Activated CD8-positive, alpha-beta memory T cell treated with anti-CD3 and anti-CD28 coated beads for 48 hours (primary cell): ENCODE measurements at places on chromosomes 12 and 14.

DNA sequence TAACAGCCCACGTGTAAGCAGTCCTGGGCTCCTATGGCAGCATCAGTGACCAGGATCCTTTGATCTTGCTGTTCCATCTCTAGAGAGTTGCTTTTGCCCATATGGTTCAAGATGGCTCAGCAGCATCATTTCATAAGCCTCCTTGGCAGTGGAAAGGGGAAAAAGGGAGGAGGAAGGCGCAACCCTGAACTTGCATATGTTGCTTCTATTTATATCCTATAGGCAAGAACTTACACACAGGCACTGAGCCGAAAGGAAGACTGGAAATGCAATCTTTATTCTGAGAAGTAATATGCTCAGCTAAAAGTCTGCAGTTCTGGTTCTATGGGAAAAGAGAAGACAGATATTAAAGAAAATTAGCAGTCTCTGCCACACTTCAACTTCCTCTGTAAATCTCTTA is 167.7 kb upstream of the PLXNC1 start:
- DNase-seq, result no peak

- no peak for DNase-seq
Measured at GRCh38 chr14:53113989-53114388, 39.1 kb downstream of the DDHD1 start.

GRCh38 chr14:82667501-82667900 is 1133.8 kb upstream of the SEL1L start:
- no peak for DNase-seq

GRCh38 chr12:29710104-29710503 is 73.6 kb downstream of the TMTC1 start:
- DNase-seq, result no peak

DNA sequence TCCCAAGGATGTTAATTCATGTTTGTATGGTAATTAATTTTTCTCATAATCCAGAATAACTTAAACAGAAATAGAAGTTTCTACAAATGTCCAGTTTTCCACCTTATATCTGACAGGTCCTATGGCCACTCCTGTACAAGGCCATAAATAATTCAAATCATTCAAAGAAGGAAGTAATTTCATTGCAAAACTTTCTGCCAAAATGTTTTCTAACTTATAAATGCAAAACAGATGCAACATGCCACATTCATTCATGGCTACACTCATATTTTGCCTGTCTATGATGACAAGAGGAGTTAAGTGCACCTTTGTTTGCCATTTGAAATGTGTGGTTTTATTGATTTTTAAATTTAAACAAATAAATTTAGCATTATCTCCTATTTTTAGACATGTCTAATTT is 34.4 kb downstream of the ITPR2 start:
- DNase-seq, result no peak

GRCh38 chr12:26188127-26188526 is 7.2 kb upstream of the SSPN start:
- no peak for DNase-seq

- DNase-seq, result no peak
Measured at GRCh38 chr12:26143291-26143690, 18.5 kb upstream of the BHLHE41 start.

DNA sequence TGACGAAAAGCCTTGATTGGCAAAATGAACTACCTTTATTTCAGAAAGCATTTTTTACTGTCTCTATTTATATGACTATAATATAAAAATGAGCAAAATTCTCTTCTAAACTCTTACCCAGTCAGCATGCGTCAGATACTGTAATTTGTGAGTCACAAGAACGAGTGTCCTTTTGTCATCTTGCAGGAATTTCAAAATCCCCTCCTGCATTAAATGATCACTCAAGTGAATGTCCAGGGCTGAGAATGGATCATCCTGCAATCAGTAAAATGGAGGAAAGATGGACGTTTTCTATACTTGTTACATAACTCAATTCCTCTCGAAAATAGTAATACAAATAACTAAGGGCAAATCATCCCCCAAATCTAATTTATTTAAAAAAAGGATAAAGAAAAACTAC is 77.7 kb upstream of the KCNJ8 start:
- DNase-seq, result no peak

DNA sequence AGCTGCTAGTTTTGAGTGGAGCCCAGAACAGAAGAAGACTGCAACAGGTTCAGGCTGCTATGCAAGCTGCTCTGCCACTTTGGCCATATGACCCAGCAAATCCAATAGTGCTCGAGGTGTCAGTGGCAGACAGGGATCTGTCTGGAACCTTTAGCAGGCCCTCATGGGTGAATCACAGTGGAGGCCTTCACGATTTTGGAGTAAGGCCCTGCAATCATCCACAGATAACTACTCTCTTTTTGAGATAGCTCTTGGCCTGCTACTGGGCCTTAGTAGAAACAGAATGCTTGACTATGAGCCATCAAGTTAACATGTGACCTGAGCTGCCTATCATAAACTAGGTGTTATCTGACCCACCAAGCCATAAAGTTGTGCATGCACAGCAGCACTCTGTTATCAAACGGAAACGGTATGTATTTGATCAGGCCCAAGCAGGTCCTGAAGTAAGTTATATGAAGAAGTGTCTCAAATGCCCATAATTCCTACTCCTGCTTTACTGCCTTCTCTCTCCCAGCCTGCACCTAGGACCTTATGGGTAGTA is 116.9 kb upstream of the CCDC196 start:
- DNase-seq, result no peak

- no peak for DNase-seq
Measured at GRCh38 chr12:19181666-19182426, 52.3 kb downstream of the PLEKHA5 start.

DNA sequence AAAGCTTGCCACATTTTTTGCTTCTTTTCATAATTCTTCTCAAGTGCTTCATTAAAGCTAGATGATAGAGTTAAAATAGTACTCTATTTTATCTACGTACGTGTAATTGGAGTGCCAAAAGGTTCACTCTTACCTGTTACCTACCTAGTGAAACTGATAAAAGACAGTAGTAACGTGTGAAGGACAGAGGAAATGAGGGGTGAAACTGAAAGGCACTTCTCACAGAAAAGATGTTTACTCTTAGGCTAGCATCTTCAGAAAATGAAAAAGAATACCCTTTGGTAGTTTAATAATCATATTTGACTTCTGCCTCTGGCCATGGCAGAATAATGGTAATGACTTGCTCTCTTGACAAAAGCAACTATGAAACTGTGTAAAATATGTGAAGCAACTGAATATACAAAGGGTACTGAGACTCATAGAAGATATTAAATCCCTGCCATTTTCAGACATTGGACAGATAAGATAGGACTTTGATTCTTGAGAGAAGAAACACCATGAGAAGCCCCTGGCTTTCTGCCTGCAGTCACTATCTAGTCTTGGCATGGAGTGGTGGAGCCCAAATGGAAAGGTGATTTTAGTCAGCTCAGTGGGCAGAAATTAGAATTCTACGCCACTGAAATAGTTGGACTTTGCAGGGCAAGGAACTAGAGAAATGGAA is 6.3 kb upstream of the EVL start:
- DNase-seq, result no peak

GRCh38 chr12:109731806-109732205 is 18.2 kb downstream of the FAM222A start:
- DNase-seq, result no peak

GRCh38 chr14:62673014-62673755 is 372.1 kb downstream of the KCNH5 start:
- no peak for DNase-seq

- no peak for DNase-seq
Measured at GRCh38 chr14:66087231-66087630, 398.9 kb upstream of the CCDC196 start.

GRCh38 chr14:58297412-58297761 is 968 bp upstream of the ARID4A start:
- DNase-seq, result peak; percentile 9

DNA sequence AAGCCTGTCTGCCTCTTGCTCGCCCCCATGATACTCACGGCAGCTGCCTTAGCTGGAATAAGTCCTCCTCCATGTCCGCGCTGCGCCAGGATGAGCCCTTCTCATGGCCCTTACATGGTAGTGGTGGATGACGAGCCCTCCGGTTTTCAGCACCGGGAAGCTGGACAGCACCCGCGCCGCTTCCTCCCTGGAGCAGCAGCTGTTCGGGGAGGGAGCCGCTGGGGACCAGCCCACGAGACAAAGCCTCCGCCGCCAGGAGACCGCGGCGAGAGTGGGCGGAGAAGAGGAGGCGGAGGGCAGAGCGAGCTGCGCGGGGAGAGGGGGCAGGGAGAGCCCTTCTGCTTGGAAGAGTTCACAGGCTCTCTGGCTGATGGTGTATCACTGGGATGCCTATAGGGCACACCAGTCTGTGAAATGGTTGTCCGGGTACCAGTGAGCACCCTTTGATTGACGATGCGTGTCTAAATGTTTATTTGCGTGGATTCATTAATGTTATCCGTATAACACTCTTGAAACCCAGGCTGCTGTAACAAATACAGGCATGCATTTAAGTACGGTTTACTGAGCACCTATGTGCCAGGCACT is at the start of gene SVOP:
Gene SVOP, minus strand, starts transcription at position 273 of the 585 bp plus-strand sequence. Its CDS starts 200 bp downstream, at position 73.
- peak; percentile 2 for DNase-seq

DNA sequence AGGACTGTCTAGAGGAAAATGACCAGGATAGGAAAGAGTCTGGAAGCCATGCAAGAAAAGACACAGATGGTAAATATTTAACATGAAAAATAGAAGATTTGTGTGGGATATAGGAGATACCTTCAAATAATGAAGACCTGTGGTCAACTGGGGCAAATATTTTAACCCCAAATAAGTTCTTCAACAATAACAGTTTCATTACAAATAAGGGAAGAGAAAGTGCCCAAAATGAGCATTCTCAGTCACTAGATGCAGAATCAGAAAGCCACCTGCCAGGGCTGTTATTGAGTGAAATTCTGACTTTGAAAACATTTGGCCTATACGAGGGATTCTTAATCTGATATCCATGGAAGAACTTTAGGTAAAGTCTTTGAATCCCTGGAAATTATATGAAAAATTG is 231.2 kb upstream of the PLEKHG7 start:
- no peak for DNase-seq

GRCh38 chr12:55717011-55718007 is 1.5 kb downstream of the BLOC1S1 start:
- DNase-seq, result no peak

GRCh38 chr12:22190-22529 is 44.4 kb upstream of the IQSEC3 start:
- DNase-seq, result no peak

DNA sequence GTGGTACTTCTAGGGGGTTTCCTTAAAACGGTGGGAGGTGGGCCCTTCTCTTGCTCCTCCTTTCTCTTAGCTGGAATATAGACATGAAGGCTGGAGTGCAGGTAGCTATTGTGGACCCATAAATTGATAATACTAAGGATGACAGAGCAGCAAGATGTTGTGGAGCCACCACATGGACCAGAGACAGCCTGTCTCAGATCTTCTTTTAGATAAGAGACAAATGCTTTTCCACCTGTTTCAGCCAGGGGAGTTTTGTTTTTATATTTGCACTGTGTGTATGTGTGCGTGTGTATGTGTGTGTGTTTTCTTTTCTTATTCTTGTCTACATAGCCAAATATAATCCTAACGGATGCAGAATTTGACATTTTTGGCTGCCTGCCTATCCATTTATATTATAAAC is 62.9 kb upstream of the HIF1A start:
- no peak for DNase-seq

- DNase-seq, result no peak
Measured at GRCh38 chr14:48391661-48392060, 716.3 kb upstream of the MDGA2 start.

GRCh38 chr14:89406941-89407340 is 10.1 kb downstream of the FOXN3 start:
- no peak for DNase-seq

GRCh38 chr12:20368651-20369304 is 441 bp downstream of the PDE3A start:
- no peak for DNase-seq

DNA sequence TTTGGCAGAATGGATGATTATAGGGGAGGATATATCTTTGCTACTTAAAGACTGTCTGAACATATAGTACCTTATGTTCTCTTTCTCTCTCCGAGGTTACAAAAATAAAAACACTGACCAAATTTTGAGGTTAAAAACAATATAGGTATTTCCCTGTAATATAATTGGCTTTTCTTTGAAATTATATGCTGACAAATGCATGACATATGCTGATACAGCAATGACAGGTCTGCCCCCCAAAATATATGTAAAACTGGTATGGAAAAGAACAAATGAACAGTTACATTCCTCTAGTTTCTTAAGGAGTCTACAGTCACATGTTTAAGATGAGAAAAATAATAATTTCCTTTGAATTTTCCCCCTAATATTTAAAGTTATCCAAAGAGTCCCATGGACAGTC is 405.7 kb downstream of the SOX5 start:
- DNase-seq, result no peak

- no peak for DNase-seq
Measured at GRCh38 chr12:6437586-6437985, 7.2 kb upstream of the CD27 start.

- no peak for DNase-seq
Measured at GRCh38 chr14:89085231-89085731, 260.8 kb downstream of the TTC8 start.

DNA sequence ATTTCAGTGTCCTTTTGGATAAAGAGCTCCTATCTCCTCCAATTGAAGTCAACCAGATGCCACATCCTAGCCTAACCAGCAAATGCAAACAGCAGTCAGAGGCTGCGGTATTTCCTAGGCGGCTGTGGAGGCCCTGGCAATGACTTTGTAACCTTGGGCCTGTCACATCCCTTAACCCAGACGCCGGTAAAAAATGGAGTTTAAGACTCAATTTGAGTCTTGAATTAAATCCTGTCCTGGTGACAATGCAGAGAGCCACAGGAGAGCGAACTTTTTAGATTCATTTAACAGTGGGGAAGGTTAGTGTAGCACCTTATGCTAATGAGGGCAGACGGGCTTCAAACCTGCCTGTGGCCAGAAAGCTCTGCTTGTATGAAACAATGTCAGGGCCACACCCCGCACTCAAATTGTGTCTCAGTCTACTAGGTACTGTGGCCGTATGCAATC is 1.3 kb downstream of the C12orf75 start:
- DNase-seq, result no peak

DNA sequence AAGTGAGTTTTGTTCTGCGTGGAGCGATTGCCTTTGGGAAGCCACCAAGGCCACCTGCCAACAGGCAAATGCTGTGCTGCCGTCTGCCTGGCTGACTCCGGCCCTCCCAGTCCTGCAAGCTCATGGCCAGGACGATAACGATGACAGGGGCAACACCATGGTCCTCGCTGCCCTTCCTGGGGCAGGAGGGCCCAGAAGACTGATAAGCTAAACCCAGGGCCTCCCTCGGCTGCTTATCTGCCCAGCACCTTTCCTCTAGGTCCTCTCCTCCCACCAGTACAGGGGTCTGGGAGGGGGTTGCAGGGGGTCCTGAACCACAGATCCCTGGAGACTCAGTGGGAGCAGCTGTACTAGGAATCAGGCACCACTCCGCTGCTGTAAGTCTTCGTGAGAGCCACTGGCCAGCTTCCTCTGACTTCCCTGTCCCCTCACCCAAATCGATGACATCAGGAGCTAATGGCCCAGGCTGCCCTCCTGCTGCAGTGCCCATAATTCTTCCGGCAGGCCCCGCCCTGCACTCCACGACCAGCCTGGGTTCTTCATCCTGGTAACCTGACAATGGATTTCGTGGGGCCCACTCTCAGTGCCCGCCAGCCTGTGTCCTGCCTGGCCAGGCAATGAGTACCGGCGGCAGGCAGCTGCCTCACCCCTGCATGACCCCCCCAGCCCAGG is 5.1 kb downstream of the ANKRD9 start:
- DNase-seq, result no peak
